ENCODE measurements at places on chromosomes 7 and 10.

DNA sequence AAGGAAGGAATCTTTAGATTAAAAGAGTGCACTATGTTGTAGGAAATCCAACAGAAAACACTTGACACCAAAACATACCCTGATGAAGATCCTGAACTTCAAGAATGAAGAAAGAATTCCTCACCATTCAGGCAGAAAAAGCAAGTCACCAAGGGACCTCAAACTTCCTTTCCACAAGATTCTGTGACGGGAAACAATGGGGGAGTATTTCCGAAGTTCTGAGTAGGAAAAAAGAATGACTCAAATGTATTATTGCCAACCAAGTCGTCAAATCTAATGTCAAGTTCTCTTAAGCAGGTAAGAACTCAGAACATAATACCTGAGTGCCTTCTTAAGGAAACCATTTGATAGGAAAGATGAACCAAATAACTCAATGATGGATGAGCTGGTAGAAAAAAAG is 44.7 kb upstream of the MTURN start:
- no peak for DNase-seq

- no peak for DNase-seq
These were observed 9.1 kb downstream of the TTYH3 start for GRCh38 chr7:2640846-2641316.

DNA sequence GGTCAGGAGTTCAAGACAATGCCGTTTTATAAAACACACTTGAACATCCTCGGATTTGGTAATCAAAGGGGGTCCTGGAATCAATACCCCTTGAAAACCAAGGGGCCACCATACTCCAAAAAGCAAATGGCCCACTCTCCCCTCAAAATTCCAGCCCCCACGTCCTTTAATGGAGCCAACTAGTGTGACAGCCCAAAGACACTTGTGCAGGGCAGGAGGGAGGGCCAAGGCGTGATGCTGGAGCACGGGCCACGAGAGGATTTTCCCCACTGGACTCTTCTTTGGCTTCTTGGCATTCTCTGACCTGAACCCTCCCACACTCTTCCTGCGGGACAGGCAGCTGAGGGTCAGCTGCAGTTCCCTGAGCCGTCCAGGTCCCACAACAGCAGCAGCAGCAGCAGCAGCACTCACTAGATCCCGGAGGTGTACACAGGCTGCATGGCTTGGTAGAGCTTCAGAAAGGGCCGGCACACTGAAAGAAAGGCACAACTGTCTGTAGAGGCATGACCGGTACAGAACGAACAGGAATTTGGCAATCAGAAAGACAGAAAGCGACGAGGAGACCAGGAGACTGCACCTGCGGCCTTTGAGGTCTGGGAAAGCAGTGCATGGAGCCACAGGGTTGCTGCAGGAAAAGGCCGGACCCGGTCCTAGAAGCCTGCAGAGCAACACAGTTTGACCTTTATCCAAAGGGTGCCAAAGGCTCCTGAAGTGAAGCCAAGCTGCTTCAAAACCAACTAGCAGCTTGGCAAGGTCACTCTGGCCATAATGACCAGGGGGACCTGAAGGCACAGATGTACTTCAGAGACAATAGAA is 168.2 kb downstream of the TNS3 start:
- no peak for DNase-seq

DNA sequence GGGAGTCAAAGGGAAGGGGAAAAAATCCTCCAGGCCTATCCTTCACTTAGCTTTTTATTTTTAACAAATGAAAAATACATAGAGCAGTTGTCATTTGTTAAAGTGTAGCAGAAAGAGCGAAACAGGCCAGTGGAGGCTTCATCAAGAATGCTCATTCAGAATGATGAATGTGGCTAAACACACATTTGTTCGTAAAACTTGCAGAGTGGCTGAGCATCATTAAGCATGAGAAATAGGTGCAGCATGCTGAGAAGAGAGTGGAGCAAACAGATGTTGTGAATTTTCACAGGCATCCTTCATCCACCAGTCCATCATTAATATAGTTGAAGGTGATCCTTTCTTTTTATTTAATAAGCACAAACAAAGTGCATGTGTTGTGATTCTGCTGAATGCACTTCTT is 407.6 kb downstream of the LRMDA start:
- DNase-seq, result no peak

DNA sequence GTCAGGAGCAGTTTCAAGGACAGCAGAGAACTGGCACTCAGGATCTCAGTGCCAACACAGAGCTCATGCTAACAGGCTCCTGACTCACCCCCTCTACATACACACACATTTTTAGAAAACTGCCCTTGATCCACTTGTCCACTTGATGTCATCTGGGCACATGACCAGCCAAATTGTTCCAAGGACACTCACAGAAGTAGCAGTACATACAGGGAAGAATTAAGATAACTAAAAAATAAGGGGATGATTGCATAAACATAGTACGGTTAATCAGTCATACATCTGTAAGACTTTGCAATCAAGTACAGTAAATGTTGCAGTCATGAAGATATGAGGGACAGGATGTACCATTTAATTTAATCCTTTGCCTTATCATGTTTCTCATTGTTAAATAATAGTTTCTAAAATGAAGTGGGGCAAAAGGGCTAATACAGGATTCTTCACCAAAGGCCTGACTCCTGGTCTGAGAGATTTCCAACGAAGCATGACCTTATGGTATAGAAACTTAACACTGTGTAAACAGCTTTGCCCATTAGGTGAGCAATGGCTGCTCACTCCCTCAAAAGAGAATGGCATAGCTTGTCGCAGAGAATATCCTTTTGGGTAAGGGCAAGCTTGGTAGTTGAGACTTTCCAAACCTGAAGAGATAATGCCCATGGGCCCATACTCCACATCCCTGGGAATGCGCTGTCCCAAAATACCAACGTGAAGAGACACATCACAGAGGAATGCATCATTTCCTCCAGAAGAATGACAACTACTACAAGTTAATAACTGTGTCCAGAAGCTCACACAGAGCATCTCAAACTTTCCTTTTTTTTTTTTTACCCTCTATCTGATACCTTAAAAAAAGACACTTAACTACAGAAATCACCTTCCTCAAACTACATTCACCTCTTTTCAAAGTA is 94.1 kb downstream of the ARMH3 start:
- no peak for DNase-seq

DNA sequence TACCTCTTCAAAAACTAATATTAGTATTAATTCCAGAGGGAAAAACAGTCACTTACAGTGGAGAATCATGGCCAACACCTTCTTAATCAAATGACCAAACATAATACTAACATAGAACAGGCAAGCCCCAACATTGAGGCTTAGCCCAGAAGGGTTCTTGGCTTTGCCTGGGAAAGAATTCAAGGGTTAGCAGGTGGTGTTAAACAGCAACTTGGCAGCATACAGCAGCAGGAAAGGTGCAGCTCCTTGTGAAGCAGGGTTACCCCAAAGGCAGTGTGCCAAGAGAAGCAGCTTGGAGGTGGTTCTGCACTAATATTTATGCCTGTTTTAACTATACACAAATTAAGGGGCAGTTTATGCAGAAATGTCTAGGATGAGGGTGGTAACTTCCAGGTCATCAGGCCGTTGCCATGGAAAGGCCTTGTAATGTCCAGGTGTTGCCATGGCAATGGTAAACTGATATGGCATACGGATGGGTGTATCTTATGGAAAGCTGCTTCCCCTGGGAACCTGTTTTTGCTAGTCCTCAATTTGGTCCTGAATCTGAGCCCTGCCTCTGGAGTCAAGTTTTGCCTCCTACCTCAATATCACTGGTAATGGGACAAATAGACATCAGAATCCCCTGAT is 27.2 kb upstream of the BEND7 start:
- peak; percentile 15 for DNase-seq

- DNase-seq, result no peak
These were observed 89.0 kb downstream of the PHTF2 start for GRCh38 chr7:77887567-77887966.

- DNase-seq, result no peak
These were observed 18.0 kb downstream of the NUDT5 start for GRCh38 chr10:12177642-12178041.

DNA sequence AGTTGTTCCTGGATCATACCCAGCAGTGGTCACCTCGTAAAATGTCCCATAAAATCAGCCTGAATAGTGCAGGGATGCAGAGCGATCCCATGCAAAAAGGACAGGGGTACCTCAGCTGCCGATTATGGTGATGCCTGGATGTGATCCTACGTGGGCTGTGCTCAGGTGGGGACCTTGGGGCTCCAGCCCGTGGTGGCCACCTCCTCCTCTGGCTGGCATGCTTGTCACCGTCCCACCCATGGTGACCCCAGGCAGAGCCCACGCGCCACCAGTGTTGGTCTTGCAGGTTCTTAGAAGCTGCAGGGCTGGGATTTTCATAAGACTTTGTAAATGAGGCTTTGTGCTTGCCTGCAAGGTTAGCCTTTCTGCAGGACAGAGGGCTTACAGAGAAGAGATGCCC is 97.2 kb downstream of the GLRX3 start:
- DNase-seq, result no peak

DNA sequence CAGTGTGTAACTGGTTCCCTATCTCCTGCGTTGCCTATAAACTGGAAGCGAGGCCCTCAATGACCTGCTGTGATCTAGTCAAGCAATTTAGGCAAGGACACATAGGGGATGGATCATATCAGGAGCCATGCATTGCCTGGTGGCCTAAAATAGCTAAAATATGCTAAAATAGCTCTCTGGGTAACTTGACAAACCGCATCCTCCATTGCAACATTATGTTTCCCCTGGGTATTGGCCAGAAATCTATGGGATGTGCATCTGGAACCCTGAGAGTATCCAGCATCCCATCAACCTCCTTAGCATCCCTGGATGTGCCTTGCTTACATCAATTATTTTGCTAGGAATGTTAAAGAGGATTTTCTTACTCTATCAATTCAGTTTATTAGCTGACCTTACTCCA is 91.7 kb upstream of the ADCY1 start:
- DNase-seq, result no peak

DNA sequence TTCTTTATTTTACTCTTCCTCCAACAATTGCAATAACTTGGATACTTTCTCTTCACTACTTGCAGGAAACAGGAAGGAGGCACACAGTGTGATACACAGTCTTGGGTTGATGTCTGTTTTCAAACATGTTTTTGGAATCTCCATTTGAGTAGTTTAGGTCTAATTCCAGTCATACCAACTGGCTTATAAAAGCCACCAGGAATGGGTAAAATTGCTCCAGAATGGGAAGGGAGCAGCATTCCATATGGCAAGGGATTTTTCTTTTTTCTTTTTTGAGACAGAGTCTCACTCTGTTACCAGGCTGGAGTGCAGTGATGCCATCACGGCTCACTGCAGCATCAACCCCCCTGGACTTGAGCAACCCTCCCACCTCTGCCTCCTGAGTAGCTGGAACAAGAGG is 545.1 kb upstream of the GALNT17 start:
- DNase-seq, result no peak

DNA sequence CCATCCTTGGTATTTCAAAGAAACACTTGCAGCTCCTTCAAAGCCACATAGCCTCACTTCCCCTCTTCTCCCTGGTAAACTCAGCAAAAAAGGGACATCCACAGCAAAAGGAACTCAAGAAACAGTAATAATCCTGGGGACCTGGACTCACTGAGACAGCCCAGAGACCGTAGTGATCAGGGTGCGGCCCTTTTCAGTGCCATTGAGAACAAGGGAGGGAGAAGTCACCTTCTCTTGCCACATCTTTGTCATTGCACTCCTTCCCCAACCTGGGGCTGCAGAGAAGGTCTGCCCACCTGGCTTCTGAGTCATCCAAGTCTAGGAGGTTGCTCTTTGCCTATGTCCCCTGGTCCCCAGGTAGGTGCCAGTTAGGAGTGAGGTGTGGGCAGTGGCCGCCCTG is 93.9 kb upstream of the SH2B2 start:
- no peak for DNase-seq

GRCh38 chr7:99210265-99210970 is 2.5 kb upstream of the KPNA7 start:
- DNase-seq, result no peak

DNA sequence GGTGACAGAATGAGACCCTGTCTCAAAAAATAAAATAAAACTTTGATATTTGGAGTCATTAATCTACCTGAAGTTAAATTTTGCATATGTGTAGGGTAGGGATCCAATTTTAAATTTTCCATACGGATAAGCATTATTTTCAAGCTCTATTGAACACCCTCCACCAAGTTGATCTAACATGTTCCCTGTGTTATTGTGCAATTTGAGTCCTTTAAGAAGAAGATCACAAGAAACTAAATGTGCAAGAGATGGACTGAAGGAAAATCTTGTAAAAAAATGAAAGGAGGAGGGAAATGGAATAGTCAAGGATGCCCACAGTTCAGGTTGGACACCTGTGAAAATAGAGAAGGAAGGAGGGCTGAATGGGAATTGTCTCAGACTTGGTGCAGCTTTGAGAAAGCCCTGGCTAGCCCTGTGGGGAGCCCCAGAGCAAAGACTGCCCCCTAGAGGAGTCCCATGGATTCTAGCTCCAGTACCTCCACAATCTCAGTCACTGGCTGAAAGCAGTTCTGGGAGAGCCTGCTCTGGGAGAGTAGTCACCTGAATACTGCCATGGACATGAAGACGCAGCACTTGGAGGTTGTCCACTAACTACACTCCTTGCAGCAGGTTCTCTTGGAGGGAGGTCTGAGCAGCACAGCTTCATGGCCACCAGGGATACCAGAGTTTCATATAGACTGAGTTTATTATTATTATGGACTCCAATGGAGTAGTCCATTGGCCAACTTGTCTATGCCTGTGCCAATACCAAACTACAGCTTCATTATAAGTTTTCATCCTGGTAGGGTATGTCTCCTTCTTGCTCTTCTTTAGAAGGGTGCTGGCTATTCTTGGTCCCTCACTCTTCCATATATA is 5.7 kb upstream of the TIAL1 start:
- DNase-seq, result peak; percentile 86

DNA sequence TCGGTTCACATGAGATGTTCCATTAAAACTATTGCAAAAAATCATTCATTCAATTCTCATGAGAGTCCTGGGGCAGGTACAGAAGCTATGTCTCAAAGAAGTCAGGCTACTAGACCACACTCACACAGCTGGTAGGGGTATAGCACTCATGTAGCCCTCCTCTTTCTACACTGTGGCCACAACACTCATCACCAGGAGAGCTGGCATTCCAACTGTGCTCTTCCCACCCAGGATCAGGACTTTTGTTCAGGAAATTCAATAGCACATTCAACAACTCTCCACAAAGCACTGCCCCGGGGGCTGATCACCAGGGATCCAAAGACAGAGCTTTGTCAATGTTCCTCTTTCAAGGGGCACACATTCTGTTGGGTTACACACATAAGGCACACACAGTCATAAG is 31.0 kb upstream of the C10orf90 start:
- DNase-seq, result no peak

Measured in GM23338 (cell line).